ENCODE measurements at places on chromosomes 7 and 10.

- no peak for DNase-seq
These were observed 4.4 kb downstream of the SCART1 start for GRCh38 chr10:133458021-133458709.

GRCh38 chr10:80737209-80737608 is 199.5 kb downstream of the SH2D4B start:
- no peak for DNase-seq

- no peak for DNase-seq
These were observed 89.0 kb upstream of the PHYHIPL start for GRCh38 chr10:59087486-59087885.

GRCh38 chr7:158829021-158829341 is 328 bp downstream of the ESYT2 start:
- DNase-seq = no peak

DNA sequence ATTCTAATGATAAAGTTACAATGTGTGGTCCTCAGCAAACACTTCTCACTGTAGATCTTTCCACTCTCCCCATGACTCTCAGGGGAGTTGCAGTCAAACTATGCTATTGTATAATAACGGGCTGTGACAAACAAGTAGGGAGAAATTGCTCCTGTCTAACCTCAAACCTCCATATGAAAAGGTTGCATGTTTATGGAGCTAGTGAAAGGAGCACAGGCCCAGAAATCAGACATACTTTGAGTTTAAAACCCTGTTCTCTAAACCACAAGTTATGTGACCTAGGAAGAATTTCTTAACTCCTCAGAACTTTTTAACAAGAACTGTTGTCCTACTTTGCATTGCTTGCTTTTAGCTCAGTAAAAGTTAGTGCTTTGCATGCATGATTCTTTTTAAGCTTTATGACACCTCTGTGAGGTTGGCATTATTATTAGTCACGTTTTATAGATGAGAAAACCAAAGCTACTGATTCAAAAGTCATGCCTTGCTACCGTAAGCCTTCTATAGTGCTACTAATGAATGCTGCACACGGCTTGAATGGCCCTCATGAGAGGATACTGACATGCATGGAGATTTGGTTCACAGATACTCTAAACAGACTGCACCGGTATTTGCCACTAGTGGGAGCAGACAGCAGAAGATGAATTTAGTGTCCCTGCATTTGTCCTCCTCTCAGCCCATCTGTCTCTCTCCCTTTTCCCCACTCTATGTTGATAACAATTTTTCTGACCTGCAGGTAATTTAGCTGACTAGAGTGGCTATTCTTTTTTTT is 129.5 kb upstream of the PCGF5 start:
- no peak for DNase-seq

DNA sequence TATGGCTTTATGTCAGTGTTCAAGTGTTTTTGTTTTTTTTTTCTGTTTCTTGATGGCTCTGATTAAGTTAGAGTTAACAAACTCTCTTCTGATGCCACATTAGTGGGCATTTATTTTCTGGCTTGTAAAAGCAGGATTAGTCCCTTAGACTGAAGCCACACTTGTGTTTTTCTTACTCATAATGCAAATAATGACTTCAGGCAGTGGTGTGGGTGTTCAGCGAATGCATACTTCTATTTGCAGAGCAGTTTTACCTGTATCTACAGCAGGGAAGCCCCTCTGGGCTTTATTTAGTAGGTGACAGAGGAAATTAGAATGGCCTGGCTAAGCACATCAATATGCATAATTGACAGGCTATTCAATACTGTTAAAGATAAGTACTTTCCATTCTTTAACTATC is 79.9 kb downstream of the CNNM2 start:
- DNase-seq = no peak

DNA sequence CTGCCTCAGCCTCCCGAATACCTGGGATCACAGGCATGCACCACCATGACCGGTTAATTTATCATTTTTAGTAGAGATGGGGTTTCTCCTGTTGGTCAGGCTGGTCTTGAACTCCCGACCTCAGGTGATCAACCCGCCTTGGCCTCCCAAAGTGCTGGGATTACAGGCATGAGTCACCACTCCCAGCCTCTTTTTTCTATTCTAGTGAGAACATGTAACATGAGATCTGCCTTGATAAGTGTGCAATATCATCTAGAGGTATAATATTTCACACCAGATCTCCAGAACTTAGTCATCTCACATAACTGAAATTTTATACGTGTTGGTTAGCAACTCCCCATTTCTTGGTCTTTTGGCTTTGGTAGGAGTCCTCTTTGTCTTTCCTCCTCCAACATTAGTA is 656.9 kb downstream of the CNTNAP2 start:
- DNase-seq = no peak

DNA sequence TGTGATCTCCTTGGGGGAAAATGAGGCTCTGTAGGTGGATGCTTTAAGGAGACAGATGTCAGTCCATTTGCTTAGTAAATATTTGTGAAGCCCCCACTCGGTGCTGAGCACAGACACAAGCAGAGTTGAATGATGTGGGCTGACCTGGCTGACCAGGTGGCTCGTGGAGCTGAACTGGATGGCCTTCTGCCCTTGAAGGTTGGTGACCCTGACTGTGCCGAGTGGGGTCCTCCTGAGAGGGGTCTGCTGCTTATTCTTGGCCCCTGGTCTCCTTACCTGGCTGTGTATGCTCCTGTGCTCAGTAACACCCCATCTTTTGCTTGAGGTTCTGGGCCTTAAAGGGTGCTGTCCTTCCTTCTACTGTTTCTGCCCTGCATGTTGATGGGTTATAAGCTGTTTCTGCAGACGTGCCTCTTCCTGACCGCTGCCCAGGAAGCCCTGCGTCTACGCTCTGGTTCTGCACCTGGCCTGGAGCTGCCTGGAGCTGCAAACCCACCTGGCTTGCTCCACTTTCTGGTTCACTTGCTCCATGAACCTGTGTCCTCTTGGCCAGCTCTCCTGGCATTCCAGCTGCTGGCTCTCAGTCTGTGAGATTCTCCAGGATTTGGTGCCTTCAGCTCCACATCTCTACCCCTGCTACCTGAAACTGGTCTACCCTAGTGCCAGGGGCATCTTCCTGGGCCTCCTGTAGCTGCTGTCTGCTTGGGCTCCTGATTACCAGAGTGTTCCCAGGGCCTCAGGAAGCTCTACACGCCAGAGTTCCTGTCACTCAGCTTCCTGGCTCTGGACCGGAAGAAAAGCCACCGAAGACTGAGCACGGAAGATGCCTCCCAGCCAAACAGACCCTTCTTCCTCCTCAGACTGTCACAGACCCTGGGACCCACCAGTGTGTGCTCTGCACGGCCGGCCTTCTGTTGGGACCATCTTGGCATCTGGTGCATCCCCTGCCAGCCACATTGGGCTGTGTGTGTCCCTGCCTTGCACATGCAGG is 76.5 kb downstream of the ADCY1 start:
- no peak for DNase-seq

DNA sequence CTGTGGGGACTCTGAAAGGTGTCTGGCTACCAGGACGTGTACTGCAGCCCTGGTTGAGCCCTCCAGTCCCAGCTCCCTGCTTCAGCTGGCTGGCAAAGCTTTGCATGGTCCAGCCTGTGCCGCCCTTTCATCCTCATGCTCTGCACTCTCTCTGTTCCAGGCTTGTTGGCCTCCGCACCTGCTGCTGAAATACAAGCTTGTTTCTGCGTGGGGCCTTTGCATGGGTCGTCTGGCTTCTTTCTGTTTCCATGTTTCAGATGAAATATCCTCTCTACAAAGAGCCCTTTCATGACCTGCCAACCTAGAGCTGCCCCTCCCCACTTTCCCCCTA is 45.9 kb downstream of the TSPAN15 start:
- no peak for DNase-seq

- DNase-seq = no peak
These were observed 1.8 kb downstream of the CHST12 start for GRCh38 chr7:2405201-2405600.

DNA sequence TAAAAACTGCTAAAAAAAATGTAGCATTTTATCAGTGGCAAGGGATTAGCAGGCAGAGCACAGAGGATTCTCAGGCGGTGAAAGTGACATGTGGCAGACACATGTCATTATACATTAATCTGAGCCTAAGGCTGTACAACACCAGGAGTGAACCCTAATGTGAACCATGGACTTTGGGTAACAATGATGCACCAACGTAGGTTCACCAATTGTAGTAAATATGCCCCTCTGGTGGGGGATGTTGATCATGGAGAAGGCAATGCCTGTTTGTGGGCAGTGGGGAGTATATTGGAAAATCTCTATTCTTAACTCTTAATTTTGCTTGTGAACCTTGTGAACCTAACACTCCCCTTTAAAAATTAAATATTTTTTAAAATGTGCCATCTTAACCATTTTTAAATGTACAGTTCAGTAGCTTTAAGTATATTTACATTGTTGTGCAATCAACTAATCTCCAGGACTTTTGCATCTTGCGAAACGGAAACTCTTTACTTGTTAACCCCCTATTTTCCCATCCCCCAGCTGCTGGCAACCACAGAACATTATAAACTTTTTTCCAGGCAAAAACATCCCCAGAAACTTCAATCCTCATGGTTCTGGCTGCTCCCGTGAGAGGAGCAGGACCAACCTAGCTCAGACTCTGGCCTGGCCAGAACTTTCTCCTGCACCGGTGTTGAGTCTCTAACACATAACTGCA is 29.9 kb downstream of the LRRC20 start:
- DNase-seq = no peak

GRCh38 chr7:106180721-106181120 is 68.6 kb upstream of the SYPL1 start:
- no peak for DNase-seq

- DNase-seq = no peak
These were observed 219.4 kb upstream of the CELF2 start for GRCh38 chr10:10798102-10798863.

GRCh38 chr7:80439894-80440821 is 71.7 kb downstream of the GNAT3 start:
- no peak for DNase-seq

GRCh38 chr7:70920876-70921275 is 211.1 kb upstream of the GALNT17 start:
- no peak for DNase-seq
